ENCODE measurements at places on chromosomes 11 and 22. TPM values are rescaled to one million over a fixed set of nuclear protein-coding genes. Genes with fewer than 3 reads are reported as not detected.

The ANGPTL5 gene
- 0.10 TPM for total RNA-seq

The MCHR1 gene
- total RNA-seq: not detected

The MEI1 gene
- not detected for total RNA-seq

The PYGM gene
- 0.13 TPM for total RNA-seq

The CCDC116 gene
- 0.06 TPM for total RNA-seq

The SLC16A8 gene
- not detected for total RNA-seq

The HTR3A gene
- not detected for total RNA-seq

The LARGE2 gene
- total RNA-seq: 1.6 TPM

The DGCR6 gene
- 2.1 TPM for total RNA-seq

The C11orf42 gene
- not detected for total RNA-seq

The KRTAP5-11 gene
- not detected for total RNA-seq

The SCUBE1 gene
- 0.26 TPM for total RNA-seq

The OR52L1 gene
- not detected for total RNA-seq

The OSBP2 gene
- 9.2 TPM for total RNA-seq

The OR10D3 gene
- not detected for total RNA-seq

The CAVIN3 gene
- total RNA-seq: 25.3 TPM

The KDM4D gene
- total RNA-seq: 0.51 TPM

The RRAS2 gene
- 58.2 TPM for total RNA-seq

The PANX3 gene
- total RNA-seq: not detected

The TRABD gene
- 37.7 TPM for total RNA-seq

The RHBDD3 gene
- total RNA-seq: 27.6 TPM

The MUC2 gene
- total RNA-seq: 0.21 TPM

The GRIA4 gene
- not detected for total RNA-seq

The OR5P2 gene
- not detected for total RNA-seq

The OR51A2 gene
- not detected for total RNA-seq

Measured in A549 treated with Mapracorat at 1 μM for 4 hours (cell line).